T-helper 17 cell (primary cell): ENCODE measurements at places on chromosomes 2 and 18. TPM values are rescaled to one million over a fixed set of nuclear protein-coding genes. Genes with fewer than 3 reads are reported as not detected.

Gene RNF144A
- 15.1 TPM for total RNA-seq

Gene STK39
- total RNA-seq: 26.1 TPM

Gene CNTNAP5
- not detected for total RNA-seq

Gene MRPS5
- 30.1 TPM for total RNA-seq

Gene CCDC85A
- not detected for total RNA-seq

Gene DOK6
- 0.05 TPM for total RNA-seq

Gene TMEFF2
- not detected for total RNA-seq

Gene PRKAG3
- not detected for total RNA-seq

Gene MARCHF4
- not detected for total RNA-seq

Gene CCDC141
- total RNA-seq: 22.8 TPM

Gene CCDC74A
- total RNA-seq: 2.3 TPM

Gene GALNT14
- not detected for total RNA-seq

Gene DCAF17
- 17.3 TPM for total RNA-seq

Gene DSC2
- total RNA-seq: not detected

Gene SKOR2
- total RNA-seq: not detected

Gene CDH19
- not detected for total RNA-seq

Gene MYO5B
- 0.12 TPM for total RNA-seq

Gene SERPINB3
- total RNA-seq: not detected

Gene TEX44
- not detected for total RNA-seq

Gene ZNF532
- total RNA-seq: 12.9 TPM

Gene TPRKB
- total RNA-seq: 16.0 TPM

Gene CRYBA2
- not detected for total RNA-seq

Gene SAG
- 0.25 TPM for total RNA-seq

Gene LYPD6B
- not detected for total RNA-seq
